ENCODE measurements at places on chromosomes 4 and X.

DNA sequence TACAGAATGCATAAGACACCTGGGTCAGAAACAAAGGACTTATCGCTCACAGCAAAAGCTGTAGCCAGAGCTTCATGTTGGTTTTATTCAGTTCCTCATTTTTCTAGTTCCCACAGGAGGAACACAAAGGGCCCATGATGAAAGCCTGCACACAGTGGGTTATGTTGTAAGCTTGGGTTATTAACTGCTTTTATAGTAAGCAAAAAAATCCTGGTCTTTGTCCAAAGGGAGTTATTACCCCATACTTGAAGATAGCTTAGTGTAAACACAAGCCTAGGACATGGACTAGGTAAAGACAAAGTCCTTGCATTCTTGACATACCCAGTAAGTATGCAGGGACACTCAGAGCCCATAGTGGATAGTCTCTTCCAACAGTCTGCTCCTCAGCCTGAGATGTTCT, 11.7 kb downstream of the BBS12 start:
- DNase-seq, result no peak

DNA sequence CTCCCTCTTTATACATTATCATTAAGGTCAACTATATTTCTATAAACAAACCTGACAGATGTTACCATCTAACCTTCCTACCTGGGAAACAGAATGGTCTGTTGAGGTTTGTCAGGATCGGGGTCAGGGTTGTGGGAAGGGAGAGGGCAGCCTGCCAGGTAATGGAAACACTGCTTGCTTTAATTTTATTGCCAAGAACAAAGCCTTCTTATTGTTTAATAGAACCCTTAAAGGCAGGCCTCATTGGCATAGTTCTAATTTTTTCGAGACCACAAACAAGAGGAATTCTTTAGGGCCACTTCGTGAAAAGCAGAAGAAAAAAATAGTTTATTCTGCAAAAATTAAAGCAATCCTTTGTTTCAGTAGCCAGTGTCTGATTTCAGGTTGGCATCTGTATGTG, 113.2 kb downstream of the MID1 start:
- DNase-seq, result no peak

- DNase-seq, result no peak
Measured at GRCh38 chrX:23838953-23839352, 56.0 kb downstream of the SAT1 start.

DNA sequence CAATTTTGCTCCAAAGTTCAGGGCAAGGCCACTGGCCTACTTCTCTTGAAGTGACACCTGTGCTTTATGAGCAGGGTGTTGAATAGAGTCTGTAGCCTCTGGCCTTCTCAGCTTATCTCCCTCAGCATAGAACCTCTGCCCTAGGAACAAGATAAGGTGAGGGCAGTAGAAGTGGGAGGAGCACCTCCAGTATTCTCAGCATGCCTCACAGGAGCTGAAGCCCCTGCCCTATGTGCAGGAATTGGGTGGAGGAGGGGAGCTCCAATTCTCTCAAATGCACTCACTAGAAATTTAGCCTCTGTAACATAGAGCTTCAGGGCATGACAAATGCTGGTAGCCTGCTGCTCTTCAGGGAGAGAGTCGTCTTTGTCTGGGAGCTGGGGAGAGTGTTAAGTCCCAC, 479.3 kb downstream of the IL1RAPL1 start:
- no peak for DNase-seq

GRCh38 chr4:121143131-121143530, 21.0 kb downstream of the TNIP3 start:
- no peak for DNase-seq

DNA sequence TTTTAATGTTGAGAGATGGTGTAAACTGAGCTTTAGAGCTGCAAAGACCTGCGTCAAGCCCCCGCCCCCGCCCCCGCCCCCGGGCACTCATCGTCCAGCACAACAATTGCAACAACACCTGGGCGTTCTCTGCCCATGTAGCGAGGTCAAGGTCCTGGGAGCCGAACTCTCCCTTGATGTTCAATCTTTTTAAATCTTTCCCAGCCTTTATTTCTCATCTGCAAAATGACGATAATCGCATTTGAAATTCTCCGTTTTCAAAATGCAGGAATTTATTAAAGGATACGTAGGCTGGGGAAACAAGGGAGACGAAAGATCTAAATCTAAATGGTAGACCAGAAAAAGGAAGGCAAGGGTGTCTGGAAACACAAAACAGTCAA, 648 bp upstream of the MSMO1 start:
- DNase-seq, result peak; percentile 26

GRCh38 chr4:41927796-41928499, 7.3 kb upstream of the TMEM33 start:
- no peak for DNase-seq

DNA sequence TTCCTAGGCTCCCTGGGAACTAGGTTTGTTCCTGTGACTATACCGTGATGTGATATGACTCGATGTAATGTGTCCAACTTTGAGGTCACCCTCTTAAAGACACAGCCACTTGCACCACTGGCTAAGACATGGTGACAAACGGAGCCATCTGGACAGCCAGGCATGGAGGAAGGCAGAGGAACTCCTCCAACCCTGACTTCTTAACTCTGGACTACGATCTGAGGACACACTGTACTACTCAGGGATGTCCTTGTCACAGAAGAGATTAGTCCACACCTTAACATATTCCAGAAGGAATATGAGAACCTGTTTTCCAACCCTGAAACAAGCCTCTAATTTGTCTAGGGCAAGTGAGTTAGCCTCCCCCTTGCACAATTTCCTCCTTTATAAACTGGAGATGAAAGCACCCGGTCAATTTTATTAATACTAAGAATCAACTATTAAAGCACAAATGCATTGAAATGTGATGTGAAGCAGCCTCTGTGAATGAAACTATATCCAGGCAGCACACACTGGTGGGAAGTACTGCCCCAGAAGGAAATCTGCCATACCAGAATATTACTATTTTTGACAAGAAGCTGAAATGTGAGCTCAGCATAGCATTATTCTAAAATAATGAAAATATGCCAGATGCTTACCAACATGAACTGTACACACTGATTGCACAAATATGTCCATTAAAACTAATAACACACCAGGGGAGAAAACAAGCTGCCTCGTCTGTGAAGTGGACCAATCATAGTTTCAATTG, 47.3 kb downstream of the TSPAN5 start:
- no peak for DNase-seq

GRCh38 chr4:39464886-39465501, 6.1 kb downstream of the LIAS start:
- DNase-seq, result peak; percentile 59

DNA sequence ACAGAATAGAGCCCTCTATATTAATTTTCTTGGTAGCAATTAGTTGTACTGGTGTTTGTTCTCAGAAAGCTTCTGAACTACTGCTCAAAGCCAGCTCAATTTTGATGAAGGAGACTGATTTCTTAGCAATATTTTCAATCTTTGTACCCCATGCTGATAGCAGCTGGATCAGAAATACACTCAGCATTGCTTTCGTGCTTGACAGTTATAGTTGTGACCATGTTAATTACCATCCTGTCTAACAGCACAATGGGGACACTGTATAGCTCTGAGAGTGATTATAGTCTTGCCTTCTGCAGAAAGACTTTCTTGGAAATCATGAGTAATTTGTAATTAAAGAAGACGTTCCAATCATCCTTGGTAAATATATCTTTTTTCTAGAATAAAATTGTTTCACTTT, 79.7 kb upstream of the GNPDA2 start:
- DNase-seq, result no peak

GRCh38 chr4:36213977-36214376, 30.3 kb downstream of the ARAP2 start:
- DNase-seq, result no peak

DNA sequence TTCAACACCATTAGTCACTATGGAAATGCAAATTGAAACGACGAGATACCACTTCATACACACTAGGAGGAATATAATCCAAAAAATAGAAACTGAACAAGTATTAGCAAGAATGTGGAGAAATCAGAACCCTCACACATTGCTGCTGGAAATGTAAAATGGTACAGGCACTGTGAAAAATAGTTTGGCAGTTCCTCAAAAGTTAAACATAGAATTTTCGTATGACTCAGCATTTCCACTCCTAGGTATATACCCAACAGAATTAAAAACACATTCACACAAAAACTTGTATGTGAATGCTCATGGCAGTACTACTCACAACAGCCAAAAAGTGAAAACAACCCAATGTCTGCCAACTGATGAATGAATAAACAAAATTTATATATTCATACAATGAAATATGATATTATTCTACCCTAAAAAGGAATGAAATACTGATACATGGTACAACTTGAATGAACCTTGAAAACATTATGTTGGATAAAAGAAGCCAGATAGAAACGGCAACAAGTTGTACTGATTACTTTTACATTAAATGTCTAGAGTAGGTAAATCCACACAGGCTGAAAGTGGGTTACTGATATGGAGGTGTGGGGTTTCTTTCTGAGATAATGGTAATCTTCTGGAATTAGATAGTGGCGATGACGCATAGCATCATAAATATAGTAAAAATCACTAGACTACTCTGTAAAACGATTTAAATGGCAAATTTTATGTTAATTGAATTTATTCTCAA, 22.3 kb downstream of the TEC start:
- DNase-seq, result peak; percentile 15

GRCh38 chr4:185096032-185096653, 46.9 kb upstream of the SLC25A4 start:
- DNase-seq, result peak; percentile 32

DNA sequence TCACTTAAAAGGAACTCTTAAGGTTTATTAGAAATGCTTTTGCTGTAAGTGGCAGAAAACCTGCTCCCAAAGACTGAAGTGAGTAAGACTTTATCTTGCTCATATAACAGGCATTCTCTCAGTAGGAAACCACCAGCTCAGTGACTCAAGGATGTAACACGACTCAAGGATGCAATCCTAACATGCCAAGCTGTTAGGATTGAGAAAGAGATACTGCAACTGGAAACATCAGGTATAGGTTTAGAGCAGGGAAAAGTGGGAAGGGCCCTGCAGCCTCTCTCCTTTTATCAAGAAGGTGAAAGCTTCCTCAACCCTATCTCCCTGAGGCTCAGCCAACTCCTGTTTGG, 11.9 kb upstream of the SLC9A7 start:
- DNase-seq, result no peak

- no peak for DNase-seq
Measured at GRCh38 chr4:181504924-181505323, 738.3 kb upstream of the TENM3 start.

DNA sequence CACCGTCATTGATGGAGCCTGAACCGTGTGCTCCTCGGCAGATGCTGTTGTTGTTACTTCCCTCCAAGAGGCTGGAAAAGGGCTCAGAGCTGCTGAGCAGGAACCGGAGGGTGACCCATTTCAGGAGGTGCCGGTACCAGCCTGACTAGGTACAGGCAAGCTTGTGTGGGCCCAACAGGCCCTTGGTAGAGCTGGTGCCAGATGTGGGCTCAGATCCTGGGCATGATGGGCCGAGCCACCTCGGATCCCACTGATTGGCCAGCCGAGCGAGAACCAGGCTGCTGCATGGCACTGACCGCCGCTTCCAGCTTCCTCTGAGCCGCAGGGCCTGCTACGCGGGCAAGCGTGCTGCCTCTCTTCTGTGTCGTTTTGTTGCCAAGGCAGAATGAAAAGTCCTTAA, 33.7 kb downstream of the NOP14 start:
- DNase-seq, result no peak

- DNase-seq, result no peak
Measured at GRCh38 chr4:8276358-8277240, 7.0 kb downstream of the HTRA3 start.

GRCh38 chrX:154988719-154989118, 33.8 kb downstream of the F8 start:
- no peak for DNase-seq

GRCh38 chrX:123361371-123361770, 177.3 kb downstream of the GRIA3 start:
- no peak for DNase-seq

DNA sequence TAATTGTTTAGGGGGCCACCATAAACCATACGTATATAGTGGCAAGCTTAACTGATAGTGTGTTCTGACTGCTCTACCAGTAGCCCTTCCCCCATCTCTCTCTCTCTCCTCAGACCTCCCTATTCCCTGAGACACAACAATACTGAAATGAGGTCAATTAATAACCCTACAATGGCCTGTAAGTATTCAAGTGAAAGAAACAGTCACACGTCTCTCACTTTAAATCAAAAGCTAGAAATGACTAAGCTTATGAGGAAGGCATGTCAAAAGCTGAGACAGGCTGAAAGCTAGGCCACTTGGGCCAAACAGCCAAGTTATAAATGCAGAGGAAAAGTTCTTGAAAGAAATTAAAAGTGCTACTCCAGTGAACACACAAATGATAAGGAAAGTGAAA, 78.0 kb downstream of the PRDM5 start:
- DNase-seq, result peak; percentile 81
